Kasumi-1 (cell line): ENCODE measurements at places on chromosomes 16 and 17.
A peak's percentile ranks its signal among the peaks of the same experiment; 100 is the strongest.

GRCh38 chr16:85574672-85575475 lies 38.2 kb upstream of the GSE1 start:
- no peak for DNase-seq

DNA sequence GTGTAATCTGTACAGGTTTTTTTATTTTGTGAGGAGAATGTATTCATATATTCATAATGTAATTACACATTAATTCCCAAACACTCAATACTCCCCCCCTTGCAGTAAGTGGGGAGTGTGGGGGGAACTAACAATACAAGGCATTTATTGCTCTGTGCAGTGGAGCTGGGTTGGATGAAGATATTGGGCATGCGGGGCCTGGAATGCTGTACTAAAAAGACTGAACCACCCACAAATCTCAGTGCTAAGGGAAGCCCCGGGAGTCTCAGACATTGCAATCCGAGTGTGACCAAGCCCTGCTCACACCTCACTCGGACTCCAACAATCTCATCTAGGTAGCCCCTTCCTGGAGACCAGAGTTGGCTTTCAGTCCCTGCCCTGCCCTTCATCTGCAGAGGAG lies 6.0 kb downstream of the PLLP start:
- DNase-seq: no peak

DNA sequence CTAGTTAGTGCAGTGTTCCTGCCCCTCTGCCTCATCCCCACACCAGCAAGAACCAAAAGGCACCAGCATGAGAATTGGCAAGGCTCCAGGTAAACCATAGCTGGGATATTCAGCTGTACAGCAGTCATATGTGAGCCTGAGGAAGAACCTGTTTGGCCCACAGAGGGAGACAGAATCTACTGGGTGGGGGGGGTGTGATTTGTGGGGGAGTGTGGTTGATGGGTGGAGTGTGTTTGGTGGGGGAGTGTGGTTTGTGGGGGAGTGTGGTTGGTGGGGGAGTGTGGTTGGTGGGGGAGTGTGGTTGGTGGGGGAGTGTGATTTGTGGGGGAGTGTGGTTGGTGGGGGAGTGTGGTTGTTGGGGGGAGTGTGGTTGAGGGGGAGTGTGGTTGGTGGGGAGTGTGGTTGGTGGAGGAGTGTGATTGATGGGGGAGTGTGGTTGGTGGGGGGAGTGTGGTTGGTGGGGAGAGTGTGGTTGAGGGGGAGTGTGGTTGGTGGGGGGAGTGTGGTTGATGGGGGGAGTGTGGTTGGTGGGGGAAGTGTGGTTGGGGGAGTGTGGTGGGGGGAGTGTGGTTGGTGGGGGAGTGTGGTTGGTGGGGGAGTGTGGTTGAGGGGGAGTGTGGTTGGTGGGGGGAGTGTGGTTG lies 19.5 kb downstream of the MINK1 start:
- no peak for DNase-seq

GRCh38 chr16:9409560-9410493 lies 318.4 kb downstream of the HAPSTR1 start:
- DNase-seq: no peak

GRCh38 chr16:55494994-55495421 lies 13.9 kb upstream of the LPCAT2 start:
- DNase-seq: peak; percentile 71

DNA sequence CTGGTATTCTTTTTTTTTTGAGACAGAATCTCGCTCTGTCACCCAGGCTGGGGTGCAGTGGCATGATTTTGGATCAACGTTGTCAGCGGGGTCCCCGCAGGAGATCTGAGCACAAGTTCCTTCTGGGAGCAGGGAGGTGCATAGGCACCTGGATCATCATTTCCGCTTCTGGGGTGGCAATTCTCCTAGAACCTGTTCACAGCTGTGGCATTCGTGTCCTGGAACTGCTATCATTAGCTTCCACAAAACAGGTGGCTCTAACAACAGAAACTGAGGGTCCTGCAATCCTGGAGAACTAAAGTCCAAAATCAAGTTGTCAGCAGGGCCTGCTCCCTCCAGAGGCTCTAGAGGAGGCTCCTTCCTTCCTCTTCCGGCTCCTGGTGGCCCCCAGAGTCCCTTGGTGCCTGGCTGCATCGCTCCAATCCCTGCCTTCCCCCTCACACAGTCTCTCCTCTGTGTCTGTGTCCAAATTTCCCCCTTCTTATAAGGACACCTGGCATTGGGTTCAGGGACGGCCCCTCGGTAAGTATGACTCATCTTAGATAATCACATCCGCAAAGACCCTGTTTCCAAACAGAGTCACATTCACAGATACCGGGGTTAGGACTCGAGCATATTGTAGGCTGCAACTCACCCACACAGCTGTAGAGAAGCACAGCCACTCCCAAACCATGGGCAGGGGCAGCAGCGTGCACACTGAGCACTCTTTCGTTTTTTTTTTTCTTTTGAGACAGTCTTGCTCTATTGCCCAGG lies 43.5 kb upstream of the KLHDC4 start:
- no peak for DNase-seq

DNA sequence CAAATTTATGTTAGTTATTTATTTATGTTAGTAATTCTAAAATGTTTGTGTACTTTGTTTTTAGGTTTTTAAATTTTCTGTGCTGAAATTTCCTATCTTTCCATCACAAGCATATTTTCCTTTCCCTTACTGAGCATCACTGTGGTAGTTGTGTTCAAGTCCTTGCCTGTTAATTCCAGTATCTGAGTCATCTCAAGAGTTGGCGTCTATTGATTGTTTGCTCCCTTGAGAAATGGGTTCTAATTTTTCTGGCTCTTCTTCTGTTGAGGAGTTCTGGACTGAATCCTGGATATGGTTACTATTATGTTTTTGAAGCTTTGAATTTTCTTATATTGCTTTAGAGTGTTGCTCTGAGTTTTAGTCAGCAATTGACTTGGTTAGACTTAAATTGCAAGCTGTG lies 56.3 kb downstream of the GAN start:
- no peak for DNase-seq

DNA sequence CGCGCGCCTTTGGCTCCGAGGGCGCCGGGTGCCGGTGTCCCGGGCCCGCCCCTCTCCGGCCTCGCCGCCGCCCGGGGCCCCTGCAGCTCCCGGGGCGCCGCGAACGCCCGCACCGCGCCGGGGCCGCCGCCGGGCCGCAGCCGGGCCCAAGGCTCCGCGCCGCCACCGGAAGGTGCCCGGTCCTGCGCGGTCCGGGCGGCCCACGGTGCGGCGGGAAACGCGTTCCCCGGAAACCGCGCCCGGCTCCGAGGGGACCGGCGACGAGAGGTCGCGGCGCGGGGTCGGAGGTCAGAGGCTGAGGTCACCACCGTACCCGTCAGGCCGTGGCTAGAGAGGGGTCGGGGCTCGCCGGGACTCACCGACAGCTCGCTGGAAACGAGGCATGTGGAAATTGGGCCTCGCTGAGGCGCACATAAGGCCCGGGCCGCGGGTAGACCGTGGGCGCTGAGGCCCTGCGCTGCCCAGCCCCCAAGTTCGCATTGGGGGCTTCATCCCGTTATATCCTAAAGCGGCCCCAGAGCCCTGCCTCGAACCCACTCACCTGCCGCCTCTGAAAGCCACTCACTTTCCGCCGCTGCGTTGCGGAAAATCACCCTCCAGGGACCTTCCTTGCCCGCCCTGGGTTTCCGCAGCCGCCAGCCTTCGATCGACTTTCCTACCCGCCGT lies at the start of gene DUS1L:
TSS of gene DUS1L (minus strand) at position 167 of the 666 bp plus-strand sequence. CDS start 745 bp downstream, outside the sequence.
- DNase-seq: peak; percentile 40

DNA sequence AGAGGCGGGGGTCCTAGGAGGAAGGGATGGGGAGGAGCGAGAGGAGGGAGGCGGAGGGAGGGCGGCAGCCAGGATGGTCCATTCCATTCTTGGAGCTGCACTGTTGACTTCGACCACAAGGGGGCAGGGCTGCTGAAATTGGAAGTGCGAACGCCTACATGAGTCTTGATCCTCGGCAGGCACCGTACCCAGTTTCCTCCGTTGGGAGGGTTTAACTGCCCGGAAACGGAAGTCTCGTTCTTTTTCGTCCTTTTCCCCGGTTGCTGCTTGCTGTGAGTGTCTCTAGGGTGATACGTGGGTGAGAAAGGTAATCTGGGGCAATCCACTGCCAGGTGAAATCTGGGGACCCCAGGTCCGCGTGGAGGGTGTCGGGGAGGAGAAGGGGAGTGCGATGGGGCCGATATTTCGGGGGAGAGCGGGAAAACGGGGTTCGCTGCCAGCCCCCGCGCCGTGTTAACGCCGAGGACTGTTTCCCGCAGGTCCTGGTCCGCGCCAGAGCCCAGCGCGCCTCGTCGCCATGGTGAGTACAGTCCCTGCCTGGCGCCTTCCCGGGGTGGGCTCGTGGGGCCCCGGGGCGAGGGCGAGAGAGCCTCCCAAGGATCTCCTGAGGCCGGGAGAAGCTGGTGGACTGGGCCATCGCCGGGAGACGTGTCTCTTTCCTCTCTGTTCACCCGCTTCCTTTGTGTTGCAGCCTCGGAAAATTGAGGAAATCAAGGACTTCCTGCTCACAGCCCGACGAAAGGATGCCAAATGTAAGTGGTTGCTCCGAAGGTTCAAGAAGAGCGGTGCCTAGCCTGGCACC lies at the start of gene RPL38:
TSS of gene RPL38 (plus strand) at position 240 of the 802 bp plus-strand sequence. CDS start at position 518, 278 bp downstream.
- peak; percentile 100 for DNase-seq

DNA sequence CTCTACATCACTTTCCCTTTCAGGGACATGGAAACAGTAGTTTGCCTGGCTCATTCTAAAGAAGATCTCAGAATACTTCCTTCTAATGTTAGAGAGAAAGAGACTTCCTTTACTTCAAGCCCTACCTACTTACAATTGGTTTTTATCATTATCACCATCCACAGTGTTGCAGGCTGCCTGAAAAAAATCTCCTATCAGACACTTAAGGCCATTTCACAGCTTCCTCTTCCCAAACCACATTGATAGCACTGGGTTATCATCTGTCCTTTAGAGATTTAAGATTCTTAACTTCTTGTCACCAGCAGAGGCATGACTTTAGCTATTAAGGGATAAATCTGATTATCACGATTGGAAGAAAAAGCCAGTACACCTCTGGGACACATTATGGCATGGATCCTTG lies 178.5 kb upstream of the TBX2 start:
- DNase-seq: peak; percentile 77

DNA sequence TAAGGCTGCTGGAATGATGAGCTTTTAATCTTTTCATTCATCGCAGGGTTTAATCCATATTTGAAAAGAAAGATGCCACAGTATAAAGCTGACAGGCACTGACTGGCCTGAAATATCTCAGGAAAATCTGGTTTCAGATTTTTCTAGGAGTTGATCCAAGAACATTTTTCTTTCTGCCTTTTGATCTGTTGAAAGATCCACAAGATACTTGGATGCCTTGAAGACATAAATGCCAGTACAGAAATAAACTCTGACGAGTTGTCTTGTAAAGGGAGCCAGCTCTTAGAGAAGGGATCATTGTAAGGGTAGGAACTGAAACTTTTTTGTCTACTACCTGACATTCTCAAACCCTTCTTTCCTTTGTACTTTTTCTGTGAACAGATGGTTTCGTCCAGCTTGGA lies 25.4 kb upstream of the KRT20 start:
- no peak for DNase-seq

DNA sequence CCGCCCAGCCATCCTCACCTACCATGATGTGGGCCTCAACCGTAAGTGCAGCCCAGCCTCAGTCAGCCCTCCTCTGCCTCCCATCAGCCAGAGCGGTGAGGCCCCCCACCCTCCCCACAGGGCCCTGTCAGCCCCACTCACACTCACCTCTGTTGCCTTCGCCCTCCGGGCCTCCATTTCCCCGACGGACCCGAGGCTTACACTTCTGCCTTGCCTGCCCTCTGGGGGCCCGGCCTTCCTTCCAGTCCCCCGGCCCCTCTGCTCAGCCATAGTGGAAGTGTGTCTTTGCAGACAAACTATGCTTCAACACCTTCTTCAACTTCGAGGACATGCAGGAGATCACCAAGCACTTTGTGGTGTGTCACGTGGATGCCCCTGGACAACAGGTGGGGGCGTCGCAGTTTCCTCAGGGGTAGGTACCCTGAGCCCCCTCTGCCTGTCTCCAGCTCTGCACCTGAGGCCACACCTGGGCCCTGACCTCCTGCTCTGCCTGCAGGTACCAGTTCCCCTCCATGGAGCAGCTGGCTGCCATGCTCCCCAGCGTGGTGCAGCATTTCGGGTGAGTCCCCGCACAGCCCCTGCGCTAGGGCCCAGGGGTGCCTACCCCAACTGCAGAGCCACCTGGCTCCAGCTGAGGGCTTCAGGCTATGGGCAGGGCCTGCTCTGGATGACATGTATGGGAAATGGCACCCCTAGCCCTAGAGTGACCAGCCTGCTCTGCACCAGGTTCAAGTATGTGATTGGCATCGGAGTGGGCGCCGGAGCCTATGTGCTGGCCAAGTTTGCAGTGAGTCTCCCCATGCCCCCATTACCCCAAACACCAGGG lies 4.1 kb downstream of the NDRG4 start:
- no peak for DNase-seq

GRCh38 chr17:20267459-20267842 lies 199.9 kb downstream of the LGALS9B start:
- no peak for DNase-seq

GRCh38 chr17:40558890-40559563 lies 6.2 kb downstream of the CCR7 start:
- no peak for DNase-seq

- DNase-seq: peak; percentile 62
Observed at GRCh38 chr17:66900126-66901010, 64.1 kb upstream of the CACNG4 start.

DNA sequence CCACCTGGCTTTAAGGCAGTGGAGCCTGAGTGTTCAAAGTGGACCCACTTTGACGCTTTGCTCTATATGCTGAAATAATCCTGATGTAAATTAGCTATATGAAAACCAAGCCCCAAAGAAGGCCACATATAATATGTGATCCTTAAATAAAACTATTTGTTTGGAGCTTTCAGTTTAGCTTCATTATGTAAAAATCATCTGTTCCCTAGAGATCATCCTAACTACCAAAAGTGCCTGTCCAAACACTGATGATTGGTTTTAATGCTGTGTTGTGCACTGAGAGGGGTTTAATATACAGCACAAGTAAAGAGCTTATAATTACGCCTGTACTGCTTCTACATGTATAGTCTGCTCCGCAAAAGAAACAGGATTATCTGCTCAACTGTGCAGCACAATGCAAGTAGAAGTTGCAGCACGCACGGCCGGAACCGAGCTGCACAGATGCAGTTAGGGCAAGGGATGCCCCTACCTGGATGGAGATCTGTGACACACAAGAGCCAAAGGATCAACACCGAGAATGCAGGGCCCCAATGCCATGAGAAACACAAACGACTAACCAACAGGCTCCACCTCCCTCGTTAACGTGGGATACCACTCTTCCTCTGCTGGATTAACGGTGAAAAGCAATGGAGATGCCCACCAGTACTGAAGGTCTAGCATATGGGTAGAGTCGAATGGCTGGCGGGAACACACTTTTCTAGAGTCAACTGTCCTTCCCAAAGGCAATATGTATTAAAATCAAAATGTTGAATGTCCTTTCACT lies 20.5 kb downstream of the USP7 start:
- DNase-seq: no peak
